ENCODE measurements at places on chromosomes 13 and 19. TPM values are rescaled to one million over a fixed set of nuclear protein-coding genes. Genes with fewer than 3 reads are reported as not detected.

Gene NLRP4
- total RNA-seq, result not detected

Gene EPS8L1
- 64.6 TPM for total RNA-seq

Gene CYP4F3
- total RNA-seq, result under 0.01 TPM

Gene FCER2
- not detected for total RNA-seq

Gene YJU2
- 18.8 TPM for total RNA-seq

Gene KIR2DL3
- total RNA-seq, result not detected
